ENCODE measurements at places on chromosomes 11 and 22. TPM values are rescaled to one million over a fixed set of nuclear protein-coding genes. Genes with fewer than 3 reads are reported as not detected.

The MYO7A gene
- polyA plus RNA-seq = 3.8 TPM

The MMP3 gene
- 0.41 TPM for polyA plus RNA-seq

The TMPRSS13 gene
- 0.09 TPM for polyA plus RNA-seq

The OR51B5 gene
- polyA plus RNA-seq = 0.20 TPM

The KCNQ1 gene
- polyA plus RNA-seq = 2.9 TPM

The ANKK1 gene
- polyA plus RNA-seq = 0.17 TPM

The TSPAN18 gene
- 42.5 TPM for polyA plus RNA-seq

The OR4C3 gene
- not detected for polyA plus RNA-seq

The PLXNB2 gene
- 106 TPM for polyA plus RNA-seq

The FAM83F gene
- polyA plus RNA-seq = 0.32 TPM

The ELMOD1 gene
- 5.0 TPM for polyA plus RNA-seq

The SLC22A12 gene
- not detected for polyA plus RNA-seq

The SLC35E4 gene
- polyA plus RNA-seq = 2.0 TPM

The TRIM29 gene
- 0.52 TPM for polyA plus RNA-seq

The OR4D5 gene
- not detected for polyA plus RNA-seq

The FXYD6 gene
- polyA plus RNA-seq = 179 TPM

The SCN2B gene
- polyA plus RNA-seq = 5.0 TPM

The PLAAT5 gene
- polyA plus RNA-seq = 2.1 TPM

The MUC5AC gene
- polyA plus RNA-seq = 0.01 TPM

Measured in muscle of leg (tissue), 16 donors.